Right ventricle myocardium superior (tissue), 1 donor: ENCODE measurements at places on chromosomes 3 and 15. TPM values are rescaled to one million over a fixed set of nuclear protein-coding genes. Genes with fewer than 3 reads are reported as not detected.

DNA sequence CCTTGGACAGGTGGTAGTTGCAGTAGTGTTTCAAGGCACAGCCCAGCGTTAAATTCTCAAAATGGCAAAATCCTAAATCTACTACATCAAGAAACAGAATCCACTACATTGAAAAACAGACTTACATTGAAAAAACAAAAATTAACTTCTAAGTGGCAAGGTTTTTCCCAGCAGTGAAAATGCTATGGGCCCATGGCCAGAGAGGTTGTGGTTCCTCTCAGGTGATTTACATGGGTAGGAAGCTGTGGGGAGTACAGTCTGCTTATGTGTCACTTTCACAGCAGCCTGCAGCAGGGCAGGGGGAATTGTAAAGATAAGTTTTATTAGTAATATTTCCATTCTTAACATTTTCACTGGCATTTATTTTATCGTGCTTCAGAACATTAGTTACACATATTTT, 24.9 kb downstream of the TTC14 start:
- no peak for DNase-seq

DNA sequence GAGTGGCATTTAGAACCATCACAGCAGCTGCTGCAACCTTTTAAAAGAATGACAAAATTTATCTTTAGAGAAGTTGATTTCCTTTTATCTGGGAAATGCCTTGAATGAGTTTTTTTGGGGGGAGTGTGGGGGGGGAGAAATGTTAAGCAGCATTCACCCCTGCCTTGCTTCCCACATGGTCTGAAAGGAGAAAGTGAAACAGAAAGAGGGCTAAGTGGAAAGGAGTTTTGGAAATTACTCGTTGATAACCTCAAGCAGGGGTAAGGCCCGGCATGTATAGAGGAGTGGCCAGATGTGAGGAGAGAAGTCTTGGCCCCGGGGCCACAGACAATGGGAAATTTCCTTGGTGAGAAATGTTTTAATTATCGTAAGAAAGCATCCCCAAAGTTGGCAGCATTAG, 23.5 kb downstream of the B3GALNT1 start:
- DNase-seq, result no peak

GRCh38 chr3:137987723-137988122, 22.2 kb upstream of the CLDN18 start:
- DNase-seq, result no peak

DNA sequence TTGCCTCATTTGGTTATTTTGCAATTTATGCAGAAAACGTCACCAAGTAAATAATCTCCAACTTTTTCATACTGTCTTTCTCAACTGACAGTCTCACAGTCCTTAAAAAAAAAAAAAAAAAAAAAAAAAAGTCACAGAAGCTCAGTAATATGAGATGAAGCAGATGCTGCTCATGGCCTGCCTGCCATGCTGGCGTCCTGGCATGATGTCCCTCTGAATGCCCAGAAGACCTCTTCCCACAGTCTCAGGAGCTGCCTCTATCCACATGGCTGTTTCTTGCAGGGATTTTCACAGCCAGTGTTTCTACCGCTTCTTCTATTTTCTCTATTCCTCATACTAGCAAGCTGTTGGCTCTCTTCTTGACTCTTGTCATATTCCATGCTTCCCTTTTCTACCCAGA, 87.7 kb downstream of the TGFBR2 start:
- no peak for DNase-seq

DNA sequence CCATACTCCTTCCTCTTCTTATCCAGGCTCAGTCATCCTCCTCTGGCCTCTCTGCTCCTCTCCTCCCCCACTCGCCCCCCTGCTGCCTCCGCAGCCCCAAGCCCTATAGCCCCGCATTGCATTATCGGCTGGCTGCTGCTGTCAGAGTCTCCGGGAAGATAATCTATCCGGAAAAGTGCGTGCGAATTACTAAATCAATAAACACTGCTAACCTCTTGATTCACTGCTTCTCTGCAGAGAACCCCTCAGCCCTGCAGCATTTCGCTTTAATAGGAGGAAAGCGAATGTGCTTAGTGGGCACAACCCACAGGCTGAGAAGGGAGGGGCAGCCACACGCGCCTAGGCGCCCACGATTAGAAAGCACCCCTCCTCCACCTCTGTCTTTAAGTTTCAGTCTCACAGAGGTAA, 167.6 kb downstream of the ABHD5 start:
- DNase-seq, result no peak

DNA sequence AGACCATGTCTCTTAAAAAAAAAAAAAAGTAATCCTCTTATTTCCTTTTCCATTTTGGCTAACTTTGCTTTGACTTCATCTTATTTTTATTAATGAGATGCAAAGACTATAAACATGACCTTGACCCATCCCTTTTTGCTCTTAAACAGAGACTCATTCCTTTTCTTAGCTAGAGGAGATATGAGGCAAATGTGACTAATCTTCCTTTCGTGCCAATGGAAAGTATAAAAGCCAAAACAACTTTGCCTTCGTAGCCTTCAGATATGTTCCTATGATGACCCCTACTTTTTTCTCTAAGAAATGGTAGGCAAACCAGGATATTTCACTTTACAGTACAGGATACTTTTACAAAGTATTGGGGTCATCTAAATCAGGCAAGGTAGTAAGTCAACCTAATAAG, 36.9 kb upstream of the GOLGB1 start:
- no peak for DNase-seq

GRCh38 chr15:98195796-98196195, 235.3 kb downstream of the ARRDC4 start:
- no peak for DNase-seq

DNA sequence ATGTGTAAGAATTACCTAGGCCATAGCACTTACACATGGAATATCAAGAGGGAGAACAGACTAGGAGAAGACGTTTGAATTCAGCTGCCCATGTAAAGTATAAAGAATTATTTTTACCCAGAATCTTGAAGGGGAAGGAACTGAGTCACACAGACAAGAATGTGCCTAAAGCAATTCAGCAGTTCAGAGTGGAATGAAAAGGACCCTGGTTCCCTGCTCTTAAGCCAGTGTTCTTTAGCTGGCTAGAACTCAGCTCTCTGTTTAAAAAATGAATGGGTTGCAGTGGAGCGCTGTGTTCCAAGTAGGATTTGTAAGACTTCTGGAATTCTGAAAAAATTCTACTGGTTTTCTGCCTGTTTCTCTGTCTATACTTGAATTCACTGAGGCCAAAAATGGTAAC, 440.2 kb downstream of the LPP start:
- no peak for DNase-seq

GRCh38 chr3:128254967-128255366, 101.7 kb downstream of the EEFSEC start:
- DNase-seq, result no peak

COLQ gene
- total RNA-seq, result 2.2 TPM

SLC22A13 gene
- not detected for total RNA-seq

SCN11A gene
- total RNA-seq, result 0.05 TPM

HRG gene
- total RNA-seq, result not detected

GOLGA6L7 gene
- not detected for total RNA-seq

TEX9 gene
- total RNA-seq, result 0.32 TPM

AP2M1 gene
- total RNA-seq, result 253 TPM

CNTN3 gene
- total RNA-seq, result 2.2 TPM

GOLGA8S gene
- total RNA-seq, result 0.16 TPM
